Activated CD4-positive, alpha-beta T cell treated with anti-CD3 and anti-CD28 coated beads for 4 hours (primary cell): ENCODE measurements at places on chromosomes 5 and 9.

DNA sequence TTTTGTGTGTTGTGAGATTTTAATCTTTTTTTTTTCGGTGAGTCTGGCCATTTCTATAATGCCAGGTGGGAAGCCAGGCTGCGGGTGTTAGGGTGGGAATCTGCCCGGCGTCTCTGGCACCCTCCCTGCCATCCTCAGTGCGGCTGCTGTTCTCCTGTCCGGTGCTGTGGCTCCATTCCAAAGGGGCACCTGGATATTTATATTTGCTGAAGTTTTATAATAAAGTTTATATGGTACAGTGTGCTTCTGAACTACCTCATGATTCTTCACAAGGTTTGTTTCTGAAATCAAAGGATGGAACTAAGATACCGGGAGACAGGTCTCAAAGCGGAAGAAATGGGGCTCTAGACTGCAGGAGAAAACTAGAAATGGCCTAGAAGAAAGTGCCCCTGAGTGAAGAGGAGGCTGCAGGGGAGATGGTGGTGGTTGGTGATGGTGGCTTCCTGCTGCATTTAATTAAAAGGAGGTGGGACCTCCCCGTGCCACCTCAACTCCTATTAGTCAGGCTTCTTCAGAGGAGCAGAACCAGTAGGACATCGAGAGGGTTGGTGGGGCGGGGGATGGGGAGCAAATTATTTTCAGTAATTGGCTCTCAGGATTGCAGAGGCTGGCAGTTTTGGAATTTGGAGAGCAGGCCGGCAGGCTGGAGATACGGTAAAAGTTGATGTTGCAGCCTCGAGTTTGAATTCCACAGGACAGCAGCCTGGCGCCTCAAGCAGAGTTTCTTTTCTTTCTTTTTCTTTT is 102.2 kb upstream of the ICE1 start:
- no peak for DNase-seq

DNA sequence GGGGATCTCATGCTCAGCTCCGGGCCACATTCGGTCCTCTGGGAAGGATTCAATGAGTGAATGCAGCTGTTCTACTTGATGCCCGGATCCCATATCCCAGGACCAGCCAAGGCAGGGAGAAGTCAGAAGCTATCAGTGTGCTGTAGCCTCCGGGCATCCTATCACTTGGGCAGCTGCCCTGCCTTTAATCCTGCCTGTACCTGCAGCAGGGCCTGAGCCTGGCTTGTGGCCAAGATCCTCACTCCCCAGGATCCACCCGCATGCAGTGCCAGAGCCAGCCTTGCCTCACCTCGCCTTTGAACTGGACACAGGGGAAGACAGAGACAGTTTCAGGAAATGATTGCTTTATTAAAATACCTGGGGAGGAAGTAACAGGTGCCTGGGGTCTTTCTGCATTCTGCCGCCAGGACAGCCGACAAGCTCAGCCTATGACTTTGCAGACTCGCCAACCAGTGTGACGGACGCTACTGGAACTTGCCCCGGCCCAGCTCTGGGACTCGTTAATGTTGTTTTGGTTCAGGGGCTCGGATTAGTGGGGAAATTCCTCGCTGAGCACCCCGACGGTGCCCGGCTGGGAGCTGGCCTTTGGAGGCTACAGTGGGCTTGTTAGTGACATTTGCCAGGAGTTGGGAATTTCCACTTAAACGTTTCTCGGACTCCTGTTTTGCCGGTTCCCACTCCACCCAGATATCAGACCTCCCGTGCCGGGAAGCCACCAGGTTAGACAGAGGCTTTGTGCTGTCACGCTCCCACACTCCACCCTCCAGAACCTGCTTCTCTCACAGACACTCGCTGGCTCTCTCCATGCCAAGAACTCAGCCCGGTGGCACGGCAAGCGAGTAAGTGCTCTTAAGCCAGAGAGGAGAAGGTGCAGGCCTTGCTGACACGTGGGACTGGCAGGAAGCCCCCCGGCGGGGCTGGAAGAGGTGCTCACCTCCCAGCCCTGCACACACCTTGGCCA is 721 bp downstream of the PTGES start:
- no peak for DNase-seq

- no peak for DNase-seq
Observed at GRCh38 chr9:115121181-115121580, 3.2 kb upstream of the TNC start.

GRCh38 chr9:14981291-14981950 is 71.2 kb upstream of the FREM1 start:
- DNase-seq, result no peak

GRCh38 chr5:41526699-41527098 is 16.3 kb upstream of the PLCXD3 start:
- DNase-seq, result no peak

DNA sequence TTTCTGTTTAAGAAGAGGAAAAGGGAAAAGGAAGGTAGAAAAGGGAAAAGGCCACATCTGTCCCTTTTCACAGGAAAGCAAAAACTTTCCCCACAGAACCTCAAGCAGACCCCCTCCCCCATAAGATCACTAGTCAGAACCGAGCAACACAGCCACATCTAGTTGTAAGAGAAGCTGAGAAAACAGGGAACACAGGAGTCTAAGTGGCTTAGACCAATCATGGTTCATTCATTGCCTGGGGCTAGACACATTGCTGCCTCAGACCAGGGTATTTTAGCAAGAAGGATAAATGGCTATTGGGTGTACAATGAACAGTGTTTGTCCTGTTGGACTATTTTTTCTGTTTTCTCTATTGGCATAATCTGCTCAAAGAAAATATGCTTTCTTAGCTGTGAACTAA is 98.0 kb downstream of the ARL15 start:
- DNase-seq, result no peak

- no peak for DNase-seq
Observed at GRCh38 chr9:118165451-118165850, 461.2 kb downstream of the TLR4 start.
